ENCODE measurements at places on chromosomes 3 and 15.

DNA sequence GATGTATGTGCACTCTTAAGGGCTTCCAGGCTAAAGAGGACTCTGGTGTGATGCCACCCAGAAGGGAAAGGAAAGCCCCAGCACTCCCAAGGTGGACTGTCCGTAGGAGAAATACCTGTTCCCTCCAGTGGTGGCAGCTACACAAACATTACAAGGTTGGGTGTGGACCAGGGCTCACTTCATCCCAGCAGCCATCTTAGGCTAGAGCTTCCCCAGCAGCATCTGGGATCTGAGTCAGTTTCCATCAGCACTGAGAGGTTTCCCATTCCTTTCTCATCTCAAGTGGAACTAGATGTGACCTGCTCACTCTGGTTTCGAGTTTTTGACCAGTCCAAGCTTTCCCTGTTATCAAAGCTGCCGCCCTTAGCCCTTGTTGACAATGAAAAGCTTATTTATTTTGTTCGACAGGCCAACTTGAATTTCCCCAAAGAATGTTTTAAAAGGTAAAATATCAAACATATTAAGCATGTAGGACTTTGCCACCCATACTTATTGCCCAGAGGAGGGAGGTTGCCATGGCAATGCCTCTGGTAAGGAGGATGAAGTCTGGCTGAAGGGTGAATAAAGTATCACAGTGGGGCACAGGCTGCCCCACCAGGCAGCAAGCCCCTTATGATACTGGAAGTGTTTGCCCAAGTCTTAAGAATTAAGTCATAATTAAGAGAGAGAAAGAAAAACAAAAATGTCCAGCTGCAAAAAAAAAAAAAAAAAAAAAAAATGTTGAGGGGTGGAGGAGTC, 28.9 kb downstream of the CLDN18 start:
- DNase-seq, result no peak

- peak; percentile 45 for DNase-seq
Observed at GRCh38 chr3:111852540-111852939, 6.5 kb upstream of the PHLDB2 start.

GRCh38 chr3:16464511-16465148, 48.9 kb downstream of the RFTN1 start:
- DNase-seq, result no peak

- peak; percentile 55 for DNase-seq
Observed at GRCh38 chr3:174620138-174620537, 239.0 kb upstream of the NAALADL2 start.

GRCh38 chr3:162764808-162765071, 1268.1 kb downstream of the OTOL1 start:
- no peak for DNase-seq

GRCh38 chr3:8539419-8539818, 37.8 kb downstream of the LMCD1 start:
- DNase-seq, result peak; percentile 65

GRCh38 chr15:72961346-72961745, 90.9 kb upstream of the NEO1 start:
- DNase-seq, result no peak

DNA sequence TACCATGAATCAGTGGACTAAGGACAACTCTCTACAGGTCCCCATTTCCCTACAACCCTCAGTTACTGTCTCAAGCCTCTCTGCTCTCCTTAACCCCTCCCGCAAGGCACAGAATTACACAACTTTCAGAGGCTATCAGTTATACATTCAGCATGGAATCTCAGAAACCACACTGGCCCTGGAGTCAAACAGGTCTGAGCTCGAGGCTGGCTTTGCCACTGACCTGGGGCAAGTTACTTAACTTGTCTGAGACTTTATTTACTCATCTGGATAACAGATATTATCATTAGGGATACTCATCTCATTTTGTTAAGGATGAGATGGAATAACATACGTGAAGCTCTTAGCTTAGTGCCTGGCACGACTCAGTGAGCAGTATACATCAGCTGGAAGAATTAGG, 95.2 kb downstream of the WDR76 start:
- no peak for DNase-seq

- DNase-seq, result no peak
Observed at GRCh38 chr3:33624756-33625155, 93.3 kb downstream of the CLASP2 start.

DNA sequence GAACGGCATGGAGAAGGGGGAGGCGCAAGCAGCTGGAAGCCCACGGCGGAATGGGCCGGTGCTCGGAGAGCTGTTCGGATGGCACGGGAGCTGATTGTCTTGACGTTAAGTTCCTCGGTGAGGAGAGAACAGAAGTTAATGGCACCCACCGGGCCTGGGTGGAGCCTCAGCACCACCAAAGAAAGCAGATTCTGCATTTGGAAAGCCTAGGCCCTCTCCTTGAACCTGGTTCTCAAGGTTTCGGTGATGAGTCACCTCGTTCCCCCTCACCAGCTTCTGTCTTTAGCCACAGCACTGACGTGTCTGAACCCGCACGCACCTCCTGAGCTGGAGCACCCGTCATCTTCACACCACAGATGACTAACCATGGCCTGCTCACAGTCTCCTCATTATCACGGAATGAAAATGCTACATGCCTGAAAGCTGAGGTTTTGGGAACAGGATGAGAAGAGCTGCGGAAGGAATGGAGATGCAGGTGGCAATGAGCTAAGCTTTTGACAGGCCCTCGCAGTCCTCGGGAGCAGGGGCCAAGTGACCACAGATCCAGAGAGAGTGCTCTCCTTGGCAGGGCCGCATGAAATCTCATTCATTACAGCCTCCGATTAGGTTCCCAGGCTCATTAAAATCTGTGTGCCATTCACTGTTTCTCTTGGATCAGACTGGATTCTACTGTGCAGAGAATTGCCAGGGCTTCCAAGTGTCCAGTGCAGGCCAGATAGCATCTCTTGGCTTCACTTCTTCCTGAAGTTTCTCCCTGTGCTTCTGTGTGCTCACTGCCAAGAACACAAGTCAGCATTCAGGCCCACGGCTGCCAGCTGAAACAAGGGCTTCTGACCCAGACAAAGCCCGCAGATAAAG, 96.3 kb upstream of the DLG1 start:
- peak; percentile 97 for DNase-seq

- DNase-seq, result no peak
Observed at GRCh38 chr3:49600781-49601180, 46.5 kb downstream of the BSN start.

- no peak for DNase-seq
Observed at GRCh38 chr15:47588958-47589357, 128.3 kb upstream of the SEMA6D start.

- DNase-seq, result peak; percentile 66
Observed at GRCh38 chr3:65334045-65334665, 646.4 kb upstream of the ADAMTS9 start.

- DNase-seq, result no peak
Observed at GRCh38 chr15:52609593-52609992, 40.8 kb upstream of the ARPP19 start.

DNA sequence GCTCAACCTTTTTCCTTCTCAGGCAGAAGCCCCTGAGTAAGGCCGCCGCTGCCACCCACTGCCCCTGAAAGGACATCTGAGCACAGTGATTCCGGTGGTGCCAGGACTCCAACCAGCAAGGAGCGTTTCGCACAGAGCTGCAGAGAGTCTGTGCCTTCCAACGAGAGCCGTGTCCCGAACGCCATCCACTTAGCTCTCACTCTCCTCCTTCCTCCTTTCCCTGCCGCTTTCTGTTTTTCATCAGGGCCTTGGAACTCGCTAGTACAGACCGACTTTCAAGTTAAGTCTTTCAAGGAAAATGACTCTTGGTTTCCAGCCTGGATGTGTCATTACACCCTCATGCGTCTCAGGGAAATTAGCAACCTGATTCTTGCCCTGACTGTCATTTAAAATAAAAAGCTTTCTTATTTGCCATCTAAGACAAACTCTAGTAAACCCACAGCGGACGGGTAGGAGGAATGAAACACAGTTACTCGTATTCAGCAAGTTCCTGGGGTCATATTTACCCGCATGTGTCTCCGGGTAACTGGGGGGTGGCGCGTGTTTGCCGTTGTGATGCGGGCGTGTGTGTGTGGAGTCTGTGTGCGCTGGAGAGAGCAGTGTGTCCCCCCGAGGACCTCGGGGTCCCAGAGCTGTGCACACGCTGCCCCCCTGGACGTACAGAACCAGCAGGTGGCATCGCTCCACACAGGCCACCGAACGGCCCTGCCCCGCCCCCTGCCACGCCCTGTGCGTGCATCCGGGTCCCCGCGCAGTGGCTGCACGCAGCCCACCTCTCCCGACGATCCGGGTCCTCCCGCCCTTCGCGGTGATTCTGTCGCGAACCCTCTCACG, 30.4 kb upstream of the ALDH1A3 start:
- peak; percentile 39 for DNase-seq

GRCh38 chr3:167572991-167573390, 80.8 kb downstream of the WDR49 start:
- no peak for DNase-seq

DNA sequence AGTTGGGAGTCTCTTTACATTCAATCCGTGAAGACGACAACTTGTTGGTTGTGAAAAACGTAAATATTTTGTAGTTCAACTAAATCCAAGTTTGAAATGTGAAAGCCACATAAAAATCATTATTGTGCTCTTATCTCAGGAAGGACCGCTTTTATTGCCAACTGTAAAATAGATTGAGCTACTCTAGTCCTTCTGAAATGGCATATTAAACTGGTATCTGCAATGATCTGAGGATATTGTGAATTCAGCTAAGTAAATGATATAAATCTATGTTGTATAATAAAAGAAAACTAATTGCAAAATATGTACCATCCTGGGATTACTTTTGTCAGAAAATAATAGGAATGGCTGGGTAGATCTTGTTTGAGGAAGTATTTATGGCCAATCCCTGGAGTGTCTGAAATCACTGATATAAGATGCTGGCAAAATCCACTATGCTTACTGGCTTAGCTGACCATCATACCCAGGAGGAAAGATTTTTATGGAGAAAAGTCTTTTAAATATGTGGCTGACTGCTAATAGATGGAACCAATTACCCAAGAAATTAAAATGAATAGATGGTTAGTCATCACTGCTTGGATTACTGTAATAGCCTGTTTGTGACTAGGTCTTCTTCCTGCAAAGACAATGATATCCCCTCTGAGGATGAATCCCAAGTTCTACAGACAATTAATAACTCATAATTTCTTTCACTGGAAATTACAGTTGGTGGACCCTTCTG, 191.8 kb downstream of the SEMA6D start:
- DNase-seq, result no peak

DNA sequence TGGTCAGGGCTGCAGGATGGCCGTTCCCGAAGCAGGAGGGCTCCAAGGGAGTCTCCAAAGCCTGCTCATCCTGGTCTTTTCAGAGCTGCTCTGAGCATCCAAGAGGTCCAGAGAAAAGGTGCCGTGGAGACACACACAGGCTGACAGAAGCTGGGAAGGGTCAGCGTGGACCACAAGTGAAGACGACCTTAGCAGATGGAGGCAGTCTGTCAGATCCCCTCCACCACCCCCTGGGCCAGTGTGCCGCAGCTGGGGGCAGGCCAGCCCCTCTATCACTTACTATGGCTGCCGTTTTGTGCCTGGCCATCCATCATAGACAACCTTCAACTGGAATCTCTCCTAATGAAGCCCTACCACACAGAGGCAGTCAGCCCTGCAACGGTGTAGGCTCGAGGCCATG, 335.1 kb upstream of the RGMA start:
- DNase-seq, result no peak

- no peak for DNase-seq
Observed at GRCh38 chr15:52280326-52281084, 15.1 kb downstream of the MYO5C start.

GRCh38 chr15:90545095-90545494, 15.4 kb downstream of the CRTC3 start:
- no peak for DNase-seq

DNA sequence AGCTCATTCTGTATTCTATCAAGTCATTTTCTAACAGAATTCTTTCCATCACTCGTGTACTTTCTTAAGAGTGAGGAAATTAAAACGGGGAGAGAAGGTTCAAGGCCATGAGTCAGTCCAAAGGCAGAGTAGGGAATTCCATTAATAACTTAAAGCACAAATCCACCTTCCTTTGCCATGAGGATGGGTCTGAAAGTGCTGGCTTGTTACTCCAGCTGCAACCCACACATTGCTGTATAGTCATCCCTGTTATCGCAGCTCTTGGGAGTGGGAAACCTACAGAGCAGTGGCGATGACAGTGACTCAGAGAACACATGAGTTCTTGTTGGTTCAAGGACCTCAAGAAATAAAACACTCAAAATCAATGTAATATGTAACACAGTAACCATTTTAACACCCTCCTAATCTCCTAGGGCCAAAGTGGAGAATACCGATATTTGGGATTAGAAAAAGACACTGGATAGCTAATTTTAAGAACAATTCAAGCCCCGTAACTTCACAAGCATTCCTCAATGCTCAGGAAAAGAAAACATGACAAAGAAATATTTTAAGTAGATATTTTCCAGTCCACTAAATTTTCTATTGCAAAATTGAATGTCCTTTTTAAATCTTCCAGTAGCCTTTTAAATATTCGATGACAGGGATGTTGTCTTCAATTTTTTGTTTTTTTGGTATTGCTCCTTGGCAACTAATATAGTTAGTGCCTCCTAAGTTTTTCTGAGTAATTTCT, 179.9 kb upstream of the THBS1 start:
- DNase-seq, result peak; percentile 47

- no peak for DNase-seq
Observed at GRCh38 chr15:67380921-67381320, 126.3 kb downstream of the IQCH start.

GRCh38 chr3:156389449-156389950, 165.4 kb downstream of the SSR3 start:
- no peak for DNase-seq

- no peak for DNase-seq
Observed at GRCh38 chr3:62929771-62930170, 54.6 kb upstream of the CADPS start.

DNA sequence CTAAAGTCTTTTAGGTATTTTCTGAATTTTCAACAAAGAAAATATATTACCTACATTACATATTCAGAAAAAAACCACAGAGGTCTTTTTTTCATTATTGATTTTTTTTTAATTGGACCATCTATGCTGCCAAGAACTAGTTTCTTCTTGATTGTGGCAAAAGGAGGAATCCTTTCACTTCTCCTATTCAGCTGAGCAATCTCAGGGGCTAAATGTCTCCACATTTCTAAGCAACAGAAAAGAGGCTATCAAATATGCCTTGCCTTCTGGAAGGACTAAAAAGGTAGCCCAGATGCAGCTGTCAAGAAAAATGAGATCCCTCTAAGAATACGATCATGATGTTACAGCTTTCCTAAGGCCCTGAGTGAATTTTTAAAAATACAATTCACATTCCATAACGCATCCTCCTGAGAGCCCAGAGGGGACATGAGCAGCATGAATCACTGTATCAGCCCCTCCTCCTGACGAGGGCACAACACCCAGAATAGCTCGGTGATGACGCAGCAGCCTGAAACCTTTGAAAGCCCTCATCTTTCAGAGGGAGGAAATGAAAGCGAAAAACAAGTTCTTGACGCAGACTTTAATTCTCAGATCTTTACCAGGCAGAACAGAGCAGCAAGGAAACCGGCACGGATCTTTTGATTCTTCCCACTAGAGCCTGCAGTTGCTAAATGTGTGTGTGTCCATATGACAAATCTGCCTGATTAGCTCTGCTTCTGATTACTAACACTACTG, 24.6 kb downstream of the RUBCN start:
- peak; percentile 99 for DNase-seq

- DNase-seq, result no peak
Observed at GRCh38 chr3:33141006-33141405, 27.2 kb downstream of the CRTAP start.

GRCh38 chr3:120982608-120983320, 74.8 kb downstream of the STXBP5L start:
- DNase-seq, result no peak

- no peak for DNase-seq
Observed at GRCh38 chr3:178271740-178272387, 264.4 kb upstream of the KCNMB2 start.

Measured in choroid plexus epithelial cell (primary cell).